Endothelial cell of umbilical vein (primary cell): ENCODE measurements at places on chromosomes 3 and 15. TPM values are rescaled to one million over a fixed set of nuclear protein-coding genes. Genes with fewer than 3 reads are reported as not detected.

DNA sequence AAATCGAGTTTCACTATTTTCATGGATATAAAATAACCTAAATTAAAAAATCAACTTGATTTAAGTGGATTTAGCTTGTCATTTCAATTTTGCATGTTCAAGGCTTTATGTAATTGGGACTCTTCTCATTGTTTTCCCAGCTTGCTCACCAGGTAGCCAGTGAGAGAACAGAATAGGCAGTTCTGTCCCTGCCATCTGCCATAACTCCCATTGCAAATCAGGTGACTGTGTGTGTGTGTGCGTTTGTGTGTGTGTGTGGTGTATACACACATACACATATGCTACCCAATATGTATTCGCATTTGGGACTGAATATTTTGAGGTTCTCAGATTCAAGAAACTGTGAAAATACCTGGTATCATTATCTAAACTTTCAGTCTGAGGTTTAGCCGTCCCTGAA lies 1069.8 kb downstream of the IGSF11 start:
- no peaks in the 10 kb centered on the region for H3K27me3 ChIP-seq
- H3K4me3 ChIP-seq, result no peak overlapping the region

DNA sequence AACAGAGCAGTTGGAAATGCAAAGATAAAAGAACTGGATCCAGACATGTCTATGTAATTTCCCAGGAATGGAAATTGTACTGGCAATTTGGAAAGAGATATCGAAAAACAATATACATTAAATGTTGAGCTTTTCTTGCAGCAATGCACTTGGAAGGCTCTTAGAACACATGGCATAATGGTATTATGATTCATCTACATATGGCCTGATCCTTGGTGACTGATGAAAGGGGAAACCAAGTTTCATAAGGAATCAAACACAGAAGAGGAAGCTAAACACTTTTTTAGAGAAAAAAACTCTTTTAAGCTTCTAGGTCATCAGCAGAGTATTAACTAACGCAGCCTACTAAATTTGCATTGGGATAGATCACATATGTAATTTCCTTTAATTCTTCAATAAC lies 12.4 kb upstream of the GREM1 start:
- H3K4me3 ChIP-seq, result no peak overlapping the region
- H3K36me3 ChIP-seq, result no peaks in the 10 kb centered on the region
- no peak overlapping the region for H3K27ac ChIP-seq
- peaks cover 3% of the 10 kb centered on the region for H3K27me3 ChIP-seq
- H3K4me1 ChIP-seq, result no peaks in the 10 kb centered on the region

- no peaks in the 10 kb centered on the region for H3K27me3 ChIP-seq
- H3K27ac ChIP-seq, result no peak overlapping the region
- H3K36me3 ChIP-seq, result no peaks in the 10 kb centered on the region
Measured at GRCh38 chr3:101310978-101311375, 9.4 kb downstream of the IMPG2 start.

GRCh38 chr15:39579487-39580116 lies 1.3 kb upstream of the THBS1 start:
- peak; percentile 95 for DNase-seq
- no peaks in the 10 kb centered on the region for H3K27me3 ChIP-seq
- peaks cover 20% of the 10 kb centered on the region for H3K4me1 ChIP-seq
- H3K27ac ChIP-seq, result peak overlapping the region; percentile 98

- no peaks in the 10 kb centered on the region for H3K36me3 ChIP-seq
- no peak within 1 kb of the TSS for H3K27ac ChIP-seq
- peaks cover 3% of the 10 kb centered on the region for H3K27me3 ChIP-seq
- no peak within 1 kb of the TSS for H3K4me3 ChIP-seq
- H3K4me1 ChIP-seq, result no peaks in the 10 kb centered on the region
Measured at GRCh38 chr15:23647421-23648370, at the start of gene MAGEL2. Gene MAGEL2 (minus strand): TSS chr15:23647867. CDS start chr15:23647742, 125 bp downstream.

DNA sequence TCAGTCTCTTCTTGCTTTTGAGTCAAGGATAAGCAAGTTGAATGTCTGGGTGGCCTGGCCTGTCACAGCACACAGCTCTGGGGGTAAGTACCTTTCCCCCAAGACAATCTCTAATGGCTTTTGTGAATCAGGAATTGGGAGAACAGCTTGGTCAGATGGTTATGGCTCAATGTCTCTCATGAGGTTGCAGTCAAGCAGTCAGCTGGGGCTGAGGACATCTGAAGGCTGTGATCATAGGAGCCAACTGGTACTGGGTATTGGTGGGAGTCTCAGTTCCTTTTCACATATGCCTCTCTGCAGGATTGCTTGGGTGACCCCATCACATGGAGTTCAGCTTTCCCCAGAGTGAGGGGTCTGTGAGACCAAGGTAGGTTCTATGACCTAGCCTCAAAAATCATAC lies 33.0 kb upstream of the TMEM158 start:
- DNase-seq, result no peak
- peaks cover 14% of the 10 kb centered on the region for H3K27me3 ChIP-seq
- no peak overlapping the region for H3K4me3 ChIP-seq

DNA sequence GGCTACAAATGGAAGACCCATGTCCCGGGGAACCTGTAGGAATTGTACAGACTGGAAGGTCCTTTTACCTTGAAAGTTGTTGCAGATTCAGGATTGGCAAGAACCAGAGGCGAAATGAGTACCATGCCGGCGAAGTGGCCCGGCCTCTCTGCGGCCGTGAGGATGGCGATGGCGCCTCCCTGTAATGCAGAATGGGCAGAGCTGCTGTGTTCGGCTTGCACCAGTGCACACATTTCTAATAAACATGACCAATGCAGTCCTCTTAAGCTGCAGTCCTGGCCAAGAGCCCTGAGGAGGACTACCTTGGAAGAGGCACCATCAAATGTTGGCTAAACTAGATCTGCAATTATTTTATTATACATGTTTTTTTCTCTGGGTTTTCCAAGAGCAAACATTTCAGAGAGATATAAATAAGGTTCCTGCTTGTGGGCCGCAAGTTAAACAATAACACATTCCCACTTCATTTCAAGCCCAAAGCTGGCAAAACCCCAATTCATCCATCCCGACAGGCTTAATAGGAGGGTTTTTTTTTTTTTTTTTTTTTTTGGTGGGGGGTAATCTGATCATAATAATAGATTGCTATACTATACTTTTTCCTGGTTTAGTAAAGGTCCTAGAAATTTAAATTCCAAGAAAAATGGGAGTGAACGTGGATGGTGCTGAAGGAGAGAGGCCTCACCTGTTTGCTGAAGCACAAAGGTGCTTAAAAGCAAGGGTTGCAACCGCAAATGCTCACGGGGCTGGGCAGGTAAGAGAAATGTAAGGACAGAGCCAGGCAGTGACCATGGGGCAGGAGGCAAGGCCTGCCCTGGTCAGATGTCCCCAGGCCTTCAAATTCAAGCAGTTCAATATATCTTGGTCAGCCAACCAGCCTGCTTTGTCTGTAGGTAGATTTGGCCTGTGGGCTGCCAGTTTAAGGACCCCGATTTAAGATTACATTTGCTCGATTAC lies 48.5 kb downstream of the ABTB1 start:
- H3K4me3 ChIP-seq, result no peak overlapping the region
- H3K27ac ChIP-seq, result no peak overlapping the region
- H3K4me1 ChIP-seq, result no peaks in the 10 kb centered on the region

Gene SLC25A20
- 7.9 and 8.4 TPM in 2 replicates for total RNA-seq

Gene FAM227B
- total RNA-seq, result 1.5 and 1.8 TPM in 2 replicates
